Lung (tissue), 17 donors: ENCODE measurements at places on chromosomes 1 and 21. TPM values are rescaled to one million over a fixed set of nuclear protein-coding genes. Genes with fewer than 3 reads are reported as not detected.

The PBX1 gene
- 7.8 TPM for polyA plus RNA-seq

The CYP4Z1 gene
- polyA plus RNA-seq: 1.1 TPM

The CYYR1 gene
- polyA plus RNA-seq: 9.9 TPM

The ZNF648 gene
- polyA plus RNA-seq: 0.21 TPM

The MRTO4 gene
- 59.1 TPM for polyA plus RNA-seq

The CLDN14 gene
- 0.49 TPM for polyA plus RNA-seq

The LENEP gene
- polyA plus RNA-seq: not detected

The CELA3A gene
- polyA plus RNA-seq: 0.26 TPM

The PIK3R3 gene
- 20.1 TPM for polyA plus RNA-seq

The TTC39A gene
- polyA plus RNA-seq: 32.6 TPM

The NBPF4 gene
- not detected for polyA plus RNA-seq

The EPHB2 gene
- polyA plus RNA-seq: 1.2 TPM

The VSIG8 gene
- 0.22 TPM for polyA plus RNA-seq

The KCNA3 gene
- 0.75 TPM for polyA plus RNA-seq

The KCNJ10 gene
- polyA plus RNA-seq: 0.10 TPM

The SMIM12 gene
- polyA plus RNA-seq: 17.9 TPM

The HFM1 gene
- polyA plus RNA-seq: 0.55 TPM

The NOS1AP gene
- 0.57 TPM for polyA plus RNA-seq

The LCE2C gene
- not detected for polyA plus RNA-seq

The SPATA17 gene
- polyA plus RNA-seq: 3.9 TPM

The CCDC185 gene
- not detected for polyA plus RNA-seq
